ENCODE measurements at places on chromosomes 3 and 15.

- no peak for ATAC-seq
Measured at GRCh38 chr3:190326930-190327329, 4.7 kb upstream of the CLDN1 start.

GRCh38 chr15:75720787-75721479 lies 8.3 kb upstream of the CSPG4 start:
- peak; percentile 47 for ATAC-seq

DNA sequence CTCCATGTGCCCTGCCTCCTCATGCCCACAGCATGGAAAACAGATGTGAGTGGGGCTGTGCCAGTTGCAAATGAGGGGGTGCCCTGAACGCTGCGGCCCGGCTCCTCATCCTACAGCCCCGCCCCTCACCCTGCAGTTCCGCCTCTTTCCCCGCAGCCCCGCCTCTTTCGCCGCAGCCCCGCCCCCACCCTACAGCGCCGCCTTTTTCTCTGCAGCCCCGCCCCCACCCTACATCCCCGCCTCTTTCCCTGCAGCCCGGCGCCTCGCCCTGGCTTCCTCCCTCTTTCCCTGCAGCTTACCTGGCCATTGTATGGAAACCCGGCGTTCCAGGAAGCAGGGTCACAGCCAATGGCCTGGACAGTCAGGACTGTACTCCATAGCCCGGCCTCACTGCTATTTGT lies 284.9 kb downstream of the TLE3 start:
- ATAC-seq = no peak

DNA sequence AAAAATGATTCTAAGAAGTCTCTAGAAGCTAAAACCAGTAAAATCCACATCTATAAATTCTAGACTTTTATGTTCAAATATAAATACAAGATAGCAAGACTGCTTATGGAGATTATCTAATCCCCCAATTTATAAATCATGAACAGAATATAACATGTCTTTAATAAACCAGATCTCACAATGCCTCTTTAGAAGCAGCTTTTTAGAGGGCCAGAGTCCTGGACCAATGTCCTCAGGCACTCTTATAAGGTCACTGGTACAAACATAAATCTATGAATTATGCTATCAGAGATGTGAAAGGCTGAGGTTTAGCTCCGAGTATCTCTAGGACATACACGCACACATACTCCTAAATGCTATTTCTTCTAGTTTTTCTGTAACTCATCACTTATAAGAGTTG lies 78.3 kb downstream of the ADAM10 start:
- no peak for ATAC-seq

DNA sequence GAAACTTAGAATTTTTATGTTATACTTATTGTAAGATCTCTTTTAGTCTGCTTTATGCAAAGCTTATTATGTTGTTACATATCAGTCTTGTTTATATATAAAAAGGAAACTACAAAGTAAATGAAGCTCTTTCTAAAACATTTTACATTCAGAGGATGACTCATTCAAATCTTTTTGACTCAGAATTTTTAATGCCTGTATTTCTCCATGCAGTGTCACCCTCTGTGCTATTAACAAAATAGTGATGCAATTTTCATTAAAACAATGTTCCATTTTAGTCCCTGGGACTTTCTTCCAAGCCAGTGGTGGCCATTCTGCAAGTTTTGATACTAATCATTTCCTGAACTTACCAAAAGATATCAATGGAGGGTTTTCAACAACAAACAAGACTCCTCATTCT lies 216.1 kb downstream of the NAALADL2 start:
- no peak for ATAC-seq

GRCh38 chr3:102354818-102355515 lies 79.8 kb upstream of the ZPLD1 start:
- ATAC-seq = no peak

DNA sequence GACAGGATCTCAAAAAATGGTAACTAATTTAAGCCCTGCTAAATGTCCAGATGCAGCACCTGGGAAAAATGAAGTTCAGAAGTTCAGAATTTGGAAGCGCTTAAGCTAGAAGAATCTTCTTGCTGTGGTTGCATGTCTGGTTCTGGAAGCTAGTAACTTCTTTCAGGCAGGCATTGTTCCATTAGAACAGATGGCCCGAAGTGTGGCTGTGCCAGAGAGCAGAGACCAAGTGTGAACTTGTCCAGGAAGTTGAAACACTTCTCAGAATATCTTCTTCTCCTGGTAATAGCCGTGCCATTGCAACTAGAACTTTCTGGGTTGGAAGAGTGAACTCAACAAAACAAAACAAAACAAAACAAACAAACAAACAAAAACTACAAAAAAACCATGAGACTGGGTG lies 80.0 kb downstream of the MITF start:
- no peak for ATAC-seq

- ATAC-seq = no peak
Measured at GRCh38 chr3:14378415-14378814, 24.0 kb upstream of the SLC6A6 start.

DNA sequence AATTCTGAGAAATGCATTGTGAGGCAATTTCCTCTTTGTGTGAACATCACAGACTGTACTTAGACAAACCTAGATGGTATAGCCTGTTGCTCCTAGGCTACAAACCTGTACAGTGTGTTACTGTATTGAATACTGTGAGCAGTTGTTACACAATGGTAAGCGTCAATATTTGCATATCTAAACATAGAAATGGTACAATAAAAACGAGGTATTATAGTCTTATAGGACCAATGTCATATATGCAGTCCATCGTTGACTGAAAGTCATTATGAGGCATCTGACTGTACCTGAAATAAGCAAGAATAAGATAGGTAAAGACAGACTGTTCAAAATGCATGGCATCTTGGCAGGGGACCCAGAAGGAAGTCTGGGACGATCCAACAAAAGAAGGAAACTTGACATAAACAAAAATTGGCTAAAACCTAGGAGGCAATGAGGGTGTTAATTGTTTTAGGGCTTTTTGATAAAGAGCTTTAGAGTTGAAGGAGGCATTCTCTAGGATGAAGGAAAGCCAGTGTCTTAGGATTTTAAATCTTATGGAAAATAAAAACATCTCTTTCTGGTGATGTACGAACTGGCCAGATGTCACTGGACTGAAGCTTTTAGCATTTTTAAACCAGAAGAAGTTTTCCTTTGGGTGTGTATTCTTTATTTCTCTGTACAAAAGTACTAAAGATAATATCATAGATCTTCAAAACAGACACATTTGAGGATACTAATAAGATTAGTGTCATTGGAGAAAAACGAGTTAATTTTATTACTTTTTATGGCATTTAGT lies 9.2 kb upstream of the SPRED1 start:
- ATAC-seq = no peak

- peak; percentile 88 for ATAC-seq
Measured at GRCh38 chr3:32882603-32883025, 64.8 kb downstream of the TRIM71 start.

DNA sequence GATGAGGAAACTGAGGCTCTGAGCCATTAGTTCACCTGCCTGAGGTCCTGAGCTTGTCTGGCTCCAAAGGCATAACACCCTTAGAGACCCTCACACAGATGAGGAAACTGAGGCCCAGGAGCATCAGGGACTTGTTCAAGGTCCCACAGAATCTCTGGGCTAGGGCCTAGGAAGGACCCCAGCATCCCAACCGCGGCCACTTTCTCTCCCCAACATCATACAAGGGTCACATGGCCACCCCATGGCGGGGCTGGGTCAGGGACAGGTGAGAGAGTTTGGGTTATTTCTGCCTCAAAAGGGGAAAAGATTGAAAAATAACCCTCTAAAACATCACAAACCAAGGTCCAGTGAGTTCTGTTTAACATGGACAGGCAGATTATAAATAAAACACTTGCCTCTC lies 6.7 kb downstream of the LINGO1 start:
- no peak for ATAC-seq

GRCh38 chr15:38559131-38559530 lies 5.5 kb downstream of the RASGRP1 start:
- no peak for ATAC-seq

DNA sequence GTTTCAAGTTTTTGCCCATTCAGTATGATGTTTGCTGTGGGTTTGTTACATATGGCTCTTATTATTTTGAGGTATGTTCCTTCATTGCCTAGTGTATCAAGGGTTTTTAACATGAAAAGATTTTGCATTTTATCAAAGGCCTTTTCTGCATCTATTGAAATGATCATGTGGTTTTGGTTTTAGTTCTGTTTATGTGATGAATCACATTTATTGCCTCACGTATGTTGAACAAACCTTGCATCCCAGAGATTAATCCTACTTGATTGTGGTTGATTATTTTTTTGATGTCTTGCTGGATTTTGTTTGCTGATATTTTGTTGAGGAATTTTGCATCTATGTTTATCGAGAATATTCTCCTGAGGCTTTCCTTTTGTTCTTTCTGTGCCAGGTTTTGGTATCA lies 39.4 kb downstream of the TMCO5A start:
- ATAC-seq = no peak

- ATAC-seq = no peak
Measured at GRCh38 chr3:37491776-37492175, 317.4 kb upstream of the LRRFIP2 start.

GRCh38 chr15:80072285-80072994 lies 13.0 kb downstream of the ZFAND6 start:
- peak; percentile 97 for ATAC-seq

GRCh38 chr3:72012363-72012762 lies 227.4 kb upstream of the PROK2 start:
- ATAC-seq = no peak

- ATAC-seq = no peak
Measured at GRCh38 chr3:66722675-66723074, 221.9 kb upstream of the LRIG1 start.

- ATAC-seq = no peak
Measured at GRCh38 chr3:167671878-167672427, 18.2 kb upstream of the WDR49 start.

GRCh38 chr3:13266005-13266404 lies 154.1 kb downstream of the NUP210 start:
- ATAC-seq = no peak

- peak; percentile 97 for ATAC-seq
Measured at GRCh38 chr15:38486936-38487335, 33.0 kb downstream of the FAM98B start.

GRCh38 chr3:153343988-153344782 lies 182.2 kb downstream of the RAP2B start:
- no peak for ATAC-seq

DNA sequence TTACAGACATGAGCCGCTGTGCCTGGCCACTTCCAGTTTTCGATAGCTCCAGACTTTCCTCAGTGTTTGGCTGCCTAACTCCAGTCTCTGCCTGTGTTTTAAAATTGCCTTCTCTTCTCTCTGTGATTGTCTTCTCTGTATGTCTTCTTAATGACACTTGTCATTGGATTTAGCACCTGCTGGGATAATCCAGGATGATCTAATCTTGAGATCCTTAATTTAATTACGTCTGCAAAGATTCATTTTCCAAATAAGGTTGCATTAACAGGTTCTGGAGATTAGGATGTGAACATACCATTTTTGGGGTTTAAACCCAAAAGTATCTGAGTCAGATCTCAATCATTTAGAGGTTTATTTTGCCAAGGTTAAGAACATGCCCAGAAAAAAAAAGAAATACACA lies 222.2 kb upstream of the PDZRN3 start:
- no peak for ATAC-seq

- ATAC-seq = no peak
Measured at GRCh38 chr3:162769564-162769963, 1273.0 kb downstream of the OTOL1 start.

DNA sequence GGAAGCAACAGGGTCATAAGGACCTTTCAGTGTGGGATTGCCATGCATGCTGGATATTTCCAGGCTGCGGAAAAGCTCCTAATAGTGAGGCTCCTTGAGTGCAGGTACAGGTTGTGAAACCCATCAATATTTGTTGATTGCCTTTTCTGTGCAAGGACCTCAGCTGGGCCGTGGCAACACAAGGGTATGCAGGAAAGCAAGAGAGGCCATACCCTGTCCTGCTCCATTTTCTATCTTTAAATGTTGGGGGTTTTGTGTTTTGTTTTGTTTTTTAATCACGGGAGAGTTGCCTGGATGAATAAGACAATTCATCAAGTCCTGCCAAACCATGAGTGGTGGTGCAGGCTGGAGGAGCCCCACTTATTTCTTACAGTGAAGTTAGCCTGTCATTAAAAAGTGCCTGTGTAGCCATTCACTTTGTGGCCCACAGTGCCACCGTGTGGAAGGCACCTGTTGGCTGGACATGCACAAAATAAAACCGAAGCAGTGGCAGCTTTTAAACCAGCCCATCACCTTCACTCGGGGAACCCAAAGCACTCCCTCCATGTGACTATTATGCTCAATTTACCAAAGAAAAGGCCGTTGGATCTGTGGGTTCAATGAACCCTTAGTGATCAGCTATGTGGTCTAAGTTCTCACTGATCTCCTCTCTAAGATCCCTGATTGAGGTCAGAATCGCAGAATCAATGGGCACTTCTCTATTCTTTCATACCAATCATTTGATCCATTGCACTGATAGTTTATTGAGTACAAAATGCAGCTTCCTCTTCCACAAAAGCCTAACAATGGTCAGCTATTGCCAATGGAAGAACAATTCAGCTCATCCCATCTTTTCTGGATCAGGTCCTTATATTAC lies 42.2 kb downstream of the CLDN18 start:
- no peak for ATAC-seq
